Stimulated activated CD4-positive, alpha-beta T cell treated with anti-CD3 and anti-CD28 coated beads, TNF-alpha, amount 100 ng/mL, for 1 hour (primary cell): ENCODE measurements at places on chromosomes 3 and 15.

DNA sequence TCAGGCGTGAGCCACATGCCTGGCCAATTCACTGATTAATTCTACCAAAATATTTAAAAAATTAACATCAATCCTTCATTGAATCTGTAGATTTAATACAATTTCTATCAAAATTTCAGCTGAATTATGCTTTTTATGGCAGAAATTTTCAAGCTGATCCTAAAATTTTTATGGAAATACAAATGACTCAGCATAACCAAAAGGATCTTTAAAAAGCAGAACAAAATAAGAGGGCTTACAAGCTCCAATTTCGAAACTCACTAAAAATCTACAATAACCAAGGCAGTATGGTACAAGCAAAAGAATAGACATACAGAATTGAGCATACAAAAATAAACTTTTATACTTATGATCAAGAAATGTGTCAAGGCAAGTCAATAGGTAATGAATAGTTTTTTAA, 180.4 kb upstream of the CTNNB1 start:
- DNase-seq = no peak

- DNase-seq = no peak
Observed at GRCh38 chr3:65953881-65954733, 84.6 kb downstream of the MAGI1 start.

- DNase-seq = no peak
Observed at GRCh38 chr15:73628976-73629797, 4.0 kb downstream of the NPTN start.

GRCh38 chr3:141901914-141902313, 25.5 kb downstream of the ATP1B3 start:
- DNase-seq = no peak

DNA sequence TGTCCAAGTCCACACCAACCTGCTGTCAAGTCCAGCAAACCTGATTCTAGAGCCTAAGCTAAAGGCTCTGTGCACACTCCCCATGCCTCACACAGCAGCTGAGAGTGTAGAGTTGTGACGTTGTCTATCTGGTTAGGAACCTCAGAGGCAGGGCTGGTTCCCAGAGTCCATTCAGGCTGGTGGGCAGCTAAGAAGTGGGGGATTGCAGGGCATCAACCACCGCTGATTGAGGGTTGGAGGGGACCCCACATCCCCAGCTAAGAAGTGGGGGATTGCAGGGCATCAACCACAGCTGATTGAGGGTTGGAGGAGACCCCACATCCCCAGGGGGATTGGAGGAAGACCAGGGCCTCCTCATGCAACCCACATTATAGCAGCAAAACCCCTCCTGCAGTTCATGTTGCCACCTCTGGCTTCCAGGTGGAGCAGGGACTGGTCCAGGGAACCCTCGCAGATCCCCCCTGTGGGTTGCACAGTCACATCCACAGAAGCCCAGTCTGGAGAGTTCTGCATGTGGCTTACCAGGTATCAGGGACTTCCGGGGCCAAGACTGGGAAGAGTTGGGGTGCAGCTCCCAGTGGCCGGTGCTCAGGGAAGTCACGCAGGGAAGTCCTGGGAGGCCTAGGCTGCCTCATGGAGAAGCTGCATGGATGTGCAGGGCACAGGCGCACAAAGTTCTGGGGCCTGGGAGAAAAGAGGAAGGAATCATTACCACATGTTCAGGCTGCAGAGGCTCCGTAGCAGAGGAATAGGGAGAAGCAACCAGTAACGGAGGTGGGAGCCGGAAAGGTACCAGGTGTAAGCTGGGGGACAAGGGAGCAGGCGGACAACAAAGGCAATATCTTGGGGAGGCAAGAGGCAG, 71.4 kb upstream of the PCSK6 start:
- no peak for DNase-seq

- DNase-seq = peak; percentile 42
Observed at GRCh38 chr3:101635954-101636798, 40.8 kb downstream of the ZBTB11 start.

DNA sequence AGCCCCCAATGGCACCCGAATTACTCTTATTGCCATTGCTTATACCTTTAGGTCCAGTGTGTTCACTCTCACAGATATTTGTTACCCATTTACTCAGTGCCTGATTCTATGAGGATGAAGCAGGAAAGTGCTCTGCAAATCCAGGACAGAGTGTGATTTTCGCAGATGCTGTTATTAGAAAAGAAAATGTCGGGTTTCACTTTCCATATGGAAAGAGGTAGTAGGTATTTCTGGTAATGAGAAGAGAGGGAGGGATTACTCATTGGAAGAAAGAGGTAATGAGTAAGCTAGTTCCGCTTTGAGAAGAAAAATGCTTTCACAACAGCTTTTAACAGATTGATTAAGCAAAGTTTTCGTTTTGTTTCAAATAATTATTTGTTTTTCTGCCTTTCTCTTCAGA, 336.3 kb upstream of the CFAP20DC start:
- no peak for DNase-seq

DNA sequence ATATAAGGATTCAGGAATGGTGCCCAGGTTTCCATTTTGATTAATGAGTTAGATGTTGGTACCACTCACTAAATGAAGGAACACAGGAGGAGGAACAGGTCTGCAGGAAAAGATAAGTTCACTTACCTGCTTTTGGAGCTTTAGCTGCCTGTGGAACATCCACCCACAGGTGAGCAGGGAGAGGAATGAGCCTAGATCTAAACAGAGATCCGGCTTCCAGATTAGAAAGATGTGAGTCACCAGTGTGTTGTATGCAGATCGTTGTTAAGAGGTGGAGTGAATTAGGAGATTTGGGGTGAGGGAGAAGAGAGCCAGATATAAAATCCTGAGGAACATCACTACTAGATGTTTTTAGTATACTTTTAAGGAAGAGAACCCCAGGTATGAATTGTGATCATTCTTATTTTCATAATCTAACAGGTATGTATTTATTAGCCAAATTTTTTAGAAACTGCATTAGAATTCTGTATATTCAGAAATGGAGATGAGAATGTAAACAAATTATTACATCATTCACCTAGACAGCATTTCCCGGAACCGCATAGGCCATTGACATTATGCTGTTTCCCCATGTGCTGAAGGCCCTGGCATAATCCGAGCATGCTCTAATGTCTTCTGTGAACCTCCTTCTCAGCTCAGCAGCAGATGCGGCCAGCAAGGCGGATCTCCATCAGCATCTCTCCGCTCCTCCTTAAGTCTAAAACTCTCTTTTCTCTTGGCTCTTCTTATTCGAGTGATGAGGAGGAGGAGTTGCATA, 118.2 kb downstream of the KLHL25 start:
- no peak for DNase-seq

DNA sequence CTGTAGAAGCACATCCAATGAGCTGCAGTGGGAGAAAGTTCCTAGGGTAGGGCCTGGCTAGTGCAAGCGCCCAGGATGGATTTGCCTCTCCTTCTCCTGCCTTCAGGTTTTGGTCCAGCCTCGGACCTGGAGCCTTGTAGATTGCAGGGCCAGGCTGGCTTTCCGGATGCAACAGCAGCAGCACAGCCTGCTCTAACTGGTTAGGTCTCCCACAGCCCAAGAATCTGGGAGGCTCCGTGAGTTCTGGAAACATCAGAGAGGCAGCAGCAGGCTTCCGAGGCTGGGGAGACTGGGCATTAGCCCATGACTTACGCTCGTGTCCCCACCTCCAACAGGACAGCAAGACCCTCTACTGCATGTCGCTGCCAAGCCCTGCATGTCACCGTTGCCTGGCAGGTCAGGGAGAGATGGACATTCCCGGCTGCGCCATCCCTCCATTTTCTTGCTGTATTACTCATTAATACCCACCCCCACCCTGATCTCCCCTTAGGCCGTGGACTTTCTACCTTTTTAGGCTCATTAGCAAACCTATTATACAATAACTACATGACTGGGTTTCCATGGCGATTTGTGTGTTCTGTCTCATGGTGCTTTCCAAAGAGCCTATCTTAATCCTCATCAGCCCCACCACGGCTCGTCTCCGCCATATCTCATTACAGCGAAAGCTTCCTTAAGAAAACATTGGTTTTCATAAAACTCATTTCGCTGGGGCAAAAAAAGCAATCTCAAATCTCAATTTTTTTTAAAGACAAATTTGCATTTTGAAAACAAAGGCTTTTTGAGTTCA, 40.9 kb upstream of the RGMA start:
- DNase-seq = no peak

GRCh38 chr15:67066041-67066958, 898 bp downstream of the SMAD3 start:
- DNase-seq = no peak

DNA sequence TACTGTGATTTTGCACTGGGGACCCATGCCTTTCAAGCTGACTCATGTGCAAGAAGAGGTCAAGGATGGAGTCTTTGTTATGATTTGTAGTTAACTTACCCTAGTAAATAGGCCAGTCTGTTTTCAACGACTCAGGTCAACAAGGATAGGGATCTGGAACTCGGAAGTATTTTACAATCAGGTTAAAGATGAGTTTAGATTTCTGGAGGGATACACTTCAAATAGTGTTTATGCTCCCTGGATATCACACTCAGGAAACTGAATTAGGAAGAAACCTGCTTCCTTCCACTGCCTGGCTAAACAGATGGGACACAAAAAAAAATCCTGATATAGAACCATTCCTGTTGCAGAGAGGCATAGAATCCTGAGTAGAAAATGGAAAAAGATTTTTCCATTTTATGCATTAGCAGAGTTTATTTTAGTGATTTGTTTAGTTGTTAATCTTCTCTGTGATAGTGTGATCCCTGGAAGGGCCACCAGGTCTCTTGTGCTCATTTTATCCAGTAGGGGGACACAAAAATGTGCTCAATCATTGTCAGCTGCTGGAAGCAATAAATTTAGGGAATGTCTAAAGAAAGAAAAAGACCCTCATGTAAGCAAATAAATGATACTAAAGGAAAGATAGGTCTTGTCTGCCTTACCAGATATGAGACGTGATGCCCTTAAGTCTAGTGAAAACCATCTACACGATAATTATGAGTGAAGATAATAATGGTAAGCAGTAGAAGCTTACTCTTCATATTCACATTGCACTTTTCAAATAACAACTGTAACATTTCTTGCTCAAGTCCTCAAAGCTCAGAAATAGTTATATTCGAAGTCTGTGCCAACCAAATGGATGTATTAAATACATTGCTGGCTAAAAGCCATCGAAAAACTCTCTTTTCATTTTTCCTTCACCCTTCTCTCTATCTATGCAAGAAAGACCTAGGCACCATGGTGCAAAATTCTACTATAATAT, 452.1 kb upstream of the KCNMB2 start:
- DNase-seq = no peak

DNA sequence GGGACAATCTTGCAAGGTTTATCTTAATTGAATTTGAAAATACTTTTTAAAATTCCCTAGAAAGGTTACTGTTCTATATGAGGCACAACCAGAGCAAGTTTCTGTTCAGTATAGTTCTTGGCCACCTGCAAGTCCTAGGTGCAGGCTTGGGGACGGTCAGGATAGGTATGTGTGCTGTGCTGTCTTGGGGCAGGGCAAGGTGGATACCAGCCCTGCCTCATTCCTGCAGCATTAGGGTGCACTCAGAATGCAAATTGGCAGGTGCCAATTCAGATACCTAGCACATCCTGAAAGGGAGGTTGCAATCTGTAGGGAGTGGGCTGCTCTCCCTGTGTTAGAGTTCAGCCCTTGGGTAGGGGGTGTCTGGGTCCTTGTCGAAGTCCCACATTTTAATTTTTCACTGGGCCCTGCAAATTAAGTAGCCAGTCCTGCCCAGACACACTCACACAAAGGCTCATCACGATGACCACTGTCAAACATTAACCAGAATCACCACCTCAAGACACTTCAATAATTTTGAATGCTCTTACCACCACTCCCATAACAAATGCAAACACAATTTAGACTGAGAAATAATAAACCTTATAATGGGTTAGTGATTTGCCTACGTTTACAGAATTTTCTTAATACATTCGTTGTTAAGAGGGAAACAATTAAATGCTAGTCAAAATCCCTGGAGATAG, 838.0 kb upstream of the NR2F2 start:
- DNase-seq = no peak

- no peak for DNase-seq
Observed at GRCh38 chr3:182787302-182788036, 5.8 kb upstream of the ATP11B start.

GRCh38 chr3:46194868-46195553, 13.1 kb downstream of the CCR1 start:
- no peak for DNase-seq

DNA sequence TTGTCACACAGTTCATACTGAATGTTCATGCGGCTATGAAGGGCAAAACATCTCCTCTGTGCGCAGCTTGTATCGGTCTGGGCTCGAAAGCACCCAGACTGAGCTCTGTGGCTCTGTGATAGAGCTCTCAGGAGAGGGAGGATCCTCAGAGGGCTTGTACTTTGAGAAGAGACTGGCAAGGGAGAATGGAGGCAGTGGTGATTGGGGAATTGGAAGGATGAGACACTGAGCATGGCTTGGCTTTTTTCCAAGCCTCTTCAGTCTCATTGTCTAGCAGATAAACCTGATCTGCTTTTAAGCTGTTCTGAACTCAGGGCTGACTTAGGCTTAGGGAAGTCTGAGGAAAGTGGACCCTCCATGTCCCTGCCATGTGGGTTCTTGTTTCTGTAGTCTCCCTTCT, 43.0 kb downstream of the RAD54L2 start:
- DNase-seq = no peak

DNA sequence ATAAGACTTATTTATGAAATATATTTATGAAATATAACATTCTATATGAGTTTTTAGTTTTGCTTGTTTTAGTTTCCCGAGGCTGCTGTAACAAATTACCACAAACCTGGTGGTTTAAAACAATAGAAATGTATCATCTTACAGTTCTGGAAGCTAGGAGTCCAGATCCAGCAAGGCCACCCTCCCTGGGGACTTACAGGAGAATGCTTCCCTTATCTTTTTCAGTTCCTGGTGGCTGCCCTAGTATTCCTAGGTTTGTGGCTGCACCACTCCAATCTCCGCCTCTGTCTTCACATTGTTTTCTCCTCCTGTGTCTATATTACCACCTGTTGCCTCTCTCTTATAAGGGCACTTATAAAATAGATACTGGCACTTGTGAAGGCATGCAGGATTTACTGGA, 877.8 kb downstream of the TUSC7 start:
- DNase-seq = no peak

GRCh38 chr15:51114437-51115119, 19.9 kb upstream of the TNFAIP8L3 start:
- DNase-seq = no peak

GRCh38 chr3:141862279-141862816, 14.1 kb upstream of the ATP1B3 start:
- no peak for DNase-seq
